ENCODE measurements at places on chromosomes 11 and 22.

GRCh38 chr22:50296658-50297490 is 10.6 kb downstream of the PLXNB2 start:
- no peak for DNase-seq

GRCh38 chr11:133347988-133348387 is 184.3 kb downstream of the OPCML start:
- no peak for DNase-seq

DNA sequence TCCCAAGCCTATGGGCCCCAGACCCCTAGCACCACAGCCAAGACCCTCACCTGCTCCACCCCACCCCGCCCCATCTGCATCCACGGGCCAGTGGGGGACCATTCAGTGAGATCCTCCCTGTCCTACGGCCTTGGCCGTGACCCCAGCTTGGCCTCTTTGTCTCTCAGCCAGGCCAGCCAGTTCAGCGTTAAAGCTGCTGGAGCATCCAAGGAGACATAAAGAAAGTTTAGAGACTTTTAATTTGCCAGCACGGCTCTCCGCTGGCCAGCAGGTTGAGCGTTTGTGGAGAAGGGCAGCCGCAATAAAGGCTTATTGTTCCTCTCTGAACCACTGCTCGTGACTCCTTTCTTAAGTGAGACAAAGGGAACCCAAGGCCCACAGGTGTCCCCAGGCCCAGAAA is 49.3 kb upstream of the LMO1 start:
- DNase-seq: no peak

DNA sequence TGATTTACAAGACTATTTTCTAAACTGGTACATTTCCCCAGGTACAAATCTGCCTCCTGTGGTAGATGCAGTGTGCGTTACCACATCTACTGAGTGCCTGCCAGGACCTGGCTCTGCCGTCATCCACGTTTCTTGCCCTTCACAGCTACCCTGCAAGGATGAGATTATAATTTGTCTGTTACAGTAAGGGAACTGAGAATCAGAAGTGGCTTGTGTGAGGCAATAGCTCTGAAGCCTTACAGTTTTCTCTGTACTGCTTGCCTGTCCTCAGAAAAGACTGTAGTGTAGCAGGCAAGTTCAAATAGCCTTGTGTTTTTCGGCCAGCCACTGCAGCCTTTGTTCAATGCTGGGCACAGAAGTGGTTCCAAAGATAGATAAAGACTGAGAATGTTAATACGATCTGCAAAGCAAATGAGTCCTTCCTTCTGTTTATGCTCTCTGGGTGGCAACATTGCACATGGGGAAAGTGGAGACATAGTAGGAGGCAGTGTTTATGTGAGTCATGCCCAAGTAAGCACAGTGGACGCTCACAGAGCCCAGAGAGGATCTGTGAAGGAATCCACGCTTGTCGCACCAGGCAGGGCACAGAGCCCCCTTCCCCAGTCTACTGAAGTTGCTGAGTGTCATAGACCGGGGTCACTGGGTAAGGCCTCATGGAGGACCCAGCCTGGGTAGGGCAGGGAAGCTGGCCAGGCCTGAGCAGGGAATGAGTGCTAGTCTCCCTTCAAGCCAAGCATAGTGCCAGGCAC is 49.1 kb downstream of the MICAL2 start:
- DNase-seq: no peak

DNA sequence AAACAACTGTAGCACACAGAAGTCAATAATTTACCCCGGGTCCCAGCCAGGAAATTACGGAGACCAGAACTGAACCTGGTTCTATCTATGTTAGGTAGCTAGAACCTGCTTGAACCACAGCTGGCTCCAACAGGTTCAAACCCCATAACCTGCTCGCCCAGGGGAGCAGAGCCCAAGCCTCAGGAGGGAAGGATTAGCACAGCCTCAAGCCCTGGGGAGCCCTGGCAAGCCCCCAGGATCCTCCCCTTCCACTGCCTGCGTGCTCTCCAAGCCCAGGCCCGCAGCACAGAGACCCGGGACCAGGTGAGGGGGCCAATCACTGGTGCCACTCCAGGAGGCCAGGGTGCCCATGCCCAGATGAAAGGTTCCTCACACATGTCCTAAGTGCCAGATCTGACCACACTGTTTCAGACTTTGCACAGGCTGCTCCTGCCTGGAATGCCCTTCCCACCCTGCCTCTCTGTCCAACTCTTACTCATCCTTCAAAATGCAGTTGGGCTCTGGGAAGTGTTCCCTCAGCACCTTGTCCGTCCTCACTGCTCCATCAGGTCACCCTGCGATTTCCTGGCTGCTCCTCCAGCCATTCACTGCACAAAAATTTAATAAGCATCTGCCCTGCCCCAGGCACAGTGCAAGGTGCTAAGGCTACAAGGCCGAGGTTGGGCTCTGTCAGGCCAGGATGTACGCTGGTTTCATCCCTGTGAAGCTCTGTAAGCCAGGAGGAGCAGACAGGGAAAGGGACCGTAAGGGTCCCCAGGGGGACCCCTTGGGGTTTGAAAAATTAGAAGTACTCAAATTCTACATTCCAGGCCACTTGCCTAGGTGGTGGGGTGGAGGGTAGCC is 32.2 kb downstream of the ARRB1 start:
- DNase-seq: no peak

- DNase-seq: no peak
These were observed 167.9 kb upstream of the B3GAT1 start for GRCh38 chr11:134579724-134580609.

DNA sequence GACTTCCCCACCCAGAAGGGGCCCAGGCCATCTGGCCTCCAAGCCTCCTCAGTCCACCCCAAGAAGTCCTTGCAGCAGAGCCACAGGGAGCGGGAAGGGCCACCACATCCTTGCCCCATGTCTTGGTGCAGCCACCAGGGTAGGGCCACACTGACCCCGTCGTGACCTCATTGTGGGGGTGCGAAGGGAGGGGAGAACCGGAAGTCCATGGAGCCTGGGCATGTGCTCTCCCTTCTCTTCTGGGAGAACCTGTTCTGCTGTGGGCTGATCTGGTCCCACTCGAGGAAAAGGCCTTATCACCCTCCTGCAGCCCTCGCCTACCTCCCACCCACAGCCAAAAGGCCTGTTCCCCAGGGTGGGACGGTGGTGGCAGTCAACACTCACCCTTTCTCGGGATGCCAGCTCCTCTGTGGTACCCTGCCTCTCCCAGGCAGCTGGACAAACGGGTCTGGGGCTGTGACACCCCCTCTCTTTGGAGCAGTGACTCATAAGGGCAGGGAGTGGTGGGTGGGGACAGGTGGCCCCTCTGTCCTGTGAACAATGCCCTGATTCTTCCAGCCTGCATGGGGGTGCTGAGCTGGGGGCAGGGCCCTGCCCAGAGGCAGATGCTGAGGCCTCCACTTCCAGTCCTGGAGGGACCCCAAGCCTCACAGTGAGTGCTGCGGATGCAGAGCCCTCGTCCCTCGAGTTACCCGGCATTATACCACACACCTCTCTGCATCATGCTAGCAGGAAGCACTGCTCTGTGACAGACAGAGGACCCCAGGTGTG is 14.6 kb upstream of the CTSD start:
- DNase-seq: peak; percentile 42

GRCh38 chr11:32032052-32032451 is 58.8 kb upstream of the RCN1 start:
- no peak for DNase-seq

DNA sequence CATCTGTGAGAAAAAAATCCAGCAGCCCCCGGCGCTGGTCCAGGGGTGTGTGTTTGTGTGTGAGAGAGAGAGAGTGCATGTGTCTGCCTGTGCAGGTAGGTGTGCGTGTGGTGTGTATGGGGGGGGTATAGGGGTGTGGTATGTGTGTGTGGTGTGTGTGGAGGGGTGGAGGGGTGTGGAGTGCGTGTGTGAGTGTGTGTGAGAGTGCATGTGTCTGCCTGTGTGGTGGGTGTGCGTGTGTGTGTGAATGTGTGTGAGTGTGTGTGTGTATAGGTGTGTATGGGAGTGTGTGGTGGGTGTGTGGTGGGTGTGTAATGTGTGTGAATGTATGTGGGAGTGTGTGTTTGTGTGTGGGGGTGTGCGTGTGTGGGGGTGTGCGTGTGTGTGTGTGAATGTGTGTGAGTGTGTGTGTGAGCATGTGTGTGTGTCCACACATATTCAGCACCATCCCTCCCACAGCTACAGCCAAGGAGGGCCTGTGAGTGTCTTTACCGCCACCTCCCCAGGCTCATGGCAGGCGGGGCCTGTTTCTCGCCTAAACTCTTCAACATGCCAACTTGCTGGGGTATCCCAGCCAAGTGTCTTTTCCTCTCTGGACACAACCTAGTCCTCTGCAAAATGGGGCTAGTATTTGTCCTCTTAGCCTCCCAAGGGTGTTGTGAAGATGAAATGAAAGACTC is 11.9 kb downstream of the LMO1 start:
- no peak for DNase-seq

GRCh38 chr11:102007567-102008437 is 39.4 kb upstream of the CFAP300 start:
- DNase-seq: peak; percentile 48

DNA sequence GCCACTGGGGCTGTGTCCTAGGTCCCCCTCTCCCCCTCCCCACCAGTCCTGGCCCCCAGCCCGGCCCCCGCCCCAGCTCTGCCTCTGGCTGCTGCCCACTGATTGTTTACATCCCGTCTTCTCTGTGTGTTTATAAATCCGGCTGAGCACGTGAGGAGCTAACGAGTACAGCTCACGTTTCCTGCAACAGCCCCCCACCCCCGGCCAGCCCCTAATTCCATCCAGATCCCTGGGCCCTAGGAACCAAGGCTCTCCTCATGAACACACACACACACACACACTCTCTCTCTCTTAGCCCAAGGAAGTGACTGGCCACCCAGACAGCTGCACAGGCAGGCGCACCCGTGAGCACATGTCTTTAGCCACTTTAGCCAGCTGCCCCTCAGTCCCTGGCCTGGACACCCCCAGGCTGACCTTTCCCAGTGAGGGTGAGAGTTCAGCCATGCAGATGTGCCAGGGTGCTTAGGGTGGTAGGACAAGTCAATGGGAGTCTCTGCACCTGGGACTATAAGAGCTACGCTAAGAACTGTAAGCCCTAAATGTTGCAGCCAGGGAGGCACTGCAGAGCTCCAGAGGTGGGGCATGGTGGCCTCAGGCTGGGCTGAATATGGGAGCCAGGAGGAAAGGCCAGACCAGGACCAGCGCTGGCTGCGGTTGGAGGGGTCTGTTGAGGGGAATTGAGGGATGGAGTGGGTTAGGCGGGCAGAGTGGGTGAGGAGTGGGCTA is 2.9 kb downstream of the CLCF1 start:
- no peak for DNase-seq

DNA sequence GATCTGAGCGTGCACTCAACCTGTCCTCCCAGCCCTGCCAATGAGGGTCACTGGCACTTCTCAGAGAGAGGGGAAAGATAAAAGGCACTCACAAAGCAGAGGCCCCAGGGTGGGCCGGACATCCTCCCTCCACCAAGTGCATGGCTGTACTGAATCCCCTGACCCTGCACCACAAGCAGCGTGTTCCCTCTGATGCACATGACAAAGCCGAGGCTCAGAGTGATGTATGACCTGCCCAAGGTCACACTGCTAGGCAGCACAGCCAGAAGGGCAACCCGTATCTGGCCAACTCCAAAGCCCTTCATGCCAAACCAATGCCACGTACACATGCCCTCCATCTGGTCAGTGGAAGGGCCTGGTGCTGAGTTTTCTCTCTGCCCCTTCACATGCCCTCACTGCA is 22.1 kb downstream of the SPATA19 start:
- DNase-seq: no peak

DNA sequence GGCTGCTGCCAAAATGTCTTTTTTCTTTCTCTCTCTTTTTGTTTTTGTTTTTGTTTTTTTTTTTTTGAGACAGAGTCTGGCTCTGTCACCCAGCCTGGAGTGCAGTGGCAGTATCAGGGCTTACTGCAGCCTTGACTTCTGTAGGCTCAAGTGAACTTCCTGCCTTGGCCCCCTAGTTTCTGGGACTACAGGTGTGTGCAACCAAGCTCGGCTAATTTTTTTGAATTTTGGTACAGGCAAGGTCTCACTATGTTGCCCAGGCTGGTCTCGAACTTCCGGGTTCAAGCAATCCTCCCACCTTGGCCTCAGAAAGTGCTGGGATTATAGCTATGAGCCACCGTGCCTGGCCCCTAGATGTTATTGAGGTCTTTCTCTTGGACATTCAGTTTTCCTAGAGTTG is 2.2 kb upstream of the DDX10 start:
- no peak for DNase-seq

DNA sequence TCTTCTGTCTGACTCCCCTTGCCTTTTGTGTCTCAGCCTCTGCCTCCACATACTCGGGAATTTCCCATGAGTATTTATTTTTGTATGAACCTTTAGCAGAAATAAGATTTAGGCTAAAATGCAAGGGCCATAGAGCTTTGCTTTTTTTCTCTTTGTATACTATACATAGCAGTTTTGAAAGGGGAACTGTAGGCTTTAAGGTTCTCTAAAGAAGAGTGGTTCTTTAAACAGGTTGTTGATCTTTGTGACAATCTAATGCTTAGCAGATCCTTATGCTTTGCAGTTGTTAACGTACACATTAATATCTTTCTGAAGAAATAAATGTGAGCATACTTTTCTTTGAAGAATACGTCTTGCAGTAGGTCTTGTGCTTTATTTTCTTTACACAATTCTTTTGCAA is 35.0 kb downstream of the TBCEL start:
- no peak for DNase-seq

DNA sequence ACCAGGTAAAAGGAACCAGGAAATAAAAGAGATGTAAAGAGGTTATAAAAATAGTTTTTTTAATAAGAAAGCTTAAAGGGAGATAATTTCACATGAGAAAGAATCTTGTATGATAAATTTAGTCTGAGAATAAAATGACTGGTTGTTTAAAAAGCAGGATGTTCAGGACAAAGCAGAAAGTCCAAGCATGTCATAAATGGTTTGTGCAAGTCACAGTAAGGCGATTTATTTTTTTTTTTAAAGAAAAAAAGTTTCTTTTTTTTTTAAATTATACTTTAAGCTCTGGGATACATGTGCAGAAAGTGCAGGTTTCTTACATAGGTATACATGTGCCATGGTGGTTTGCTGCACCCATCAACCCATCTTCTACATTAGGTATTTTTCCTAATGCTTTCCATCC is 30.8 kb downstream of the GLYATL2 start:
- DNase-seq: no peak

DNA sequence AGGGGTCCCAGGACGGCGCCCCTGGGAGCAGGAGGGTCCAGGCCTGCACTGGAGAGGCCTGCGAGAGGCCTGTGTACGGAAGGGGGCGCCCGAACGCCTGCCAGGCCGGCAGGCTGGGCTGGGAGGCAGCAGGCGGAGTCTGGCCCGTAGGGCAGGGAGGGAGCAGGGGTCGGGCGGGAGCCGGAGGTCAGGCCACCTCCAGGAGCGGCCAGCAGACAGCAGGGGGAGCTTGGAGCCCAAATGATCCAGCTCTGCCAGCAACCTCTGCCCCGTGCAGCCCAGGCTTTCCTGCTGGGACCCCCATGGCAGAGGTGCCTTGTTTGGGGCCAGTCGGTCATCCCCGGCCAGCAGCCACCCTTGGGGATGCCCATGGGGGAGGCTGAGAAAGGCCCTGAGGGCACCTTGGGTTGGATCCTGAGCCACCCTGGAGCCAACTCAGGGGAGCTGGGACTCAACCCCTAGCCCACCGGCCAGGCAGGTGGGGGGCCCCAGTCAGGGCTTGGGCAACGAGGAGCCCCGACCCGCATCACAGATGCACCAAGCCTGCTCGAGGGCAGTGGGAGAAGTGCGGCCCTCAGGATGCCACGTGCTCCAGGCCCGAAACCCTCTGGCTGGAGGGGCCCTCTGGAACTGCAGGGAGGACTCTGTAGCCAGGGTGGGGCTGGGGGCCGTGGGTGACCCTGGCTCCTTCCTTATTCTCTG is 9.6 kb upstream of the SYT8 start:
- peak; percentile 11 for DNase-seq

GRCh38 chr11:94132152-94132558 is 3.5 kb downstream of the PANX1 start:
- DNase-seq: no peak
